ENCODE measurements at places on chromosomes 3 and 15. TPM values are rescaled to one million over a fixed set of nuclear protein-coding genes. Genes with fewer than 3 reads are reported as not detected.
A peak's percentile ranks its signal among the peaks of the same experiment; 100 is the strongest.

- no peak overlapping the region for H3K27ac ChIP-seq
- no peak for DNase-seq
- peaks cover 26% of the 10 kb centered on the region for H3K36me3 ChIP-seq
- no peak overlapping the region for H3K4me3 ChIP-seq
- H3K27me3 ChIP-seq, result no peaks in the 10 kb centered on the region
Measured at GRCh38 chr3:124850633-124851032, 36.5 kb downstream of the ITGB5 start.

DNA sequence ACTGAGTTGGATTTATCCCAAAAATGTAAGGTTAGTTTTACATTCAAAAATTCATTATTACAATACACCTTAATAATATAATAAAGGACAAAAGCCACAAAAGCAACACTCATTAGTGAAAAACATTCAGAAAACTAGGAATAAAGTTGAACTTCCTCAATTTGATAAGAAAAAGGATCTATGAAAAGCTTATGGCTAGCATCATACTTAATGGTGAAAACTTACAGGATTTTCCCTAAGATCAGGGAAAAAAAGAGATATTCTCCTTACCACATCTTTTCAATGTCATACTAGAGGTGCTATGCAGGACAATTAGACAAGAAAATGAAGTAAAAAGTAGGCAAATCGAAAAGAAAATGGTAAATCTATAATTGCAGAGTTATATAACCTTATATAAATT, 279.9 kb downstream of the CGGBP1 start:
- no peaks in the 10 kb centered on the region for H3K4me1 ChIP-seq
- no peaks in the 10 kb centered on the region for H3K36me3 ChIP-seq
- DNase-seq, result no peak
- no peaks in the 10 kb centered on the region for H3K27me3 ChIP-seq
- H3K27ac ChIP-seq, result no peak overlapping the region

- no peak overlapping the region for H3K4me3 ChIP-seq
- H3K27me3 ChIP-seq, result no peaks in the 10 kb centered on the region
- H3K36me3 ChIP-seq, result no peaks in the 10 kb centered on the region
- H3K27ac ChIP-seq, result no peak overlapping the region
- no peak for DNase-seq
Measured at GRCh38 chr15:63407612-63408011, 26.0 kb upstream of the CA12 start.

GRCh38 chr3:141625506-141625905, 112.6 kb upstream of the RNF7 start:
- H3K27me3 ChIP-seq, result no peaks in the 10 kb centered on the region
- peaks cover 5% of the 10 kb centered on the region for H3K36me3 ChIP-seq
- no peaks in the 10 kb centered on the region for H3K4me1 ChIP-seq
- no peak overlapping the region for H3K4me3 ChIP-seq
- DNase-seq, result no peak

- DNase-seq, result peak; percentile 17
- H3K4me3 ChIP-seq, result no peak overlapping the region
- H3K27ac ChIP-seq, result no peak overlapping the region
- peaks cover 7% of the 10 kb centered on the region for H3K4me1 ChIP-seq
- no peaks in the 10 kb centered on the region for H3K27me3 ChIP-seq
- H3K36me3 ChIP-seq, result no peaks in the 10 kb centered on the region
Measured at GRCh38 chr15:80155001-80155377, 2.2 kb downstream of the FAH start.

DNA sequence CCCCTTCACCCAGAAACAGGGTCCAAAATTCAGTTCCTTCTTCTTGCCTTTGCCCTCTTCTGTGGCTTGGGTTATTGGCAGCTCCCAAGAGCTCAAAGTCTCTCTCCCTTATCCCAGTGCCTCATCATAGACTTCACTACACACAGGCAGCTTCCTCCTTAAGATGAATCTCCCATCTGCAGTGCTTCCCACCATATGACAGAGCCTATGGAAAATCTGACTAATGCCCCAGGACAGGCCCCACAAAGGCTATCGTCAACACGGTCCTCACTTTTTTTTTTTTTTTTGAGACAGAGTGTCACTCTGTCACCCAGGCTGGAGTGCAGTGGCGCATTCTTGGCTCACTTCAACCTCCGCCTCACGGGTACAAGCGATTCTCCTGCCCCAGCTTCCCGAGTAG, 194.1 kb downstream of the MEX3B start:
- no peaks in the 10 kb centered on the region for H3K4me1 ChIP-seq
- no peaks in the 10 kb centered on the region for H3K36me3 ChIP-seq
- no peaks in the 10 kb centered on the region for H3K27me3 ChIP-seq
- no peak overlapping the region for H3K4me3 ChIP-seq
- no peak for DNase-seq

DNA sequence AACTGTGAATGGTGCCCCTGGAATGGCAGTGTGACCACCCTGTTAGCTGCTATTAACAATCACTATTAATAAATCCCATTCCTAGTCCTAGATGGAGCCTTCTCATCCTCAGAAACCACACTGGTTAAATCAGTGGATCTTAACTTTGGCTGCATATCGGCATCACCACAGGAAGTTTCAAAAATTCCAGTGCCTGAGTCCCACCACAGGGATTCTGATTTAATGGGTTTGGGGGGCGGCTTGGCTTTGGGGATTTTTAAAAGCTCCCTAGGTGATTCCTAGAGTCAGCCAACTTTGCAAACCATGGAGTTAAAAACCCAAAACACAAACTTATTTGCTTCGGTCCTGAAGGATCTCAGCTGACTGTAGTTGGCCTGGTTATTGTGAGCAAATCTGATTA, 3.1 kb downstream of the FAM107A start:
- H3K4me1 ChIP-seq, result no peaks in the 10 kb centered on the region
- no peaks in the 10 kb centered on the region for H3K27me3 ChIP-seq
- no peaks in the 10 kb centered on the region for H3K36me3 ChIP-seq
- no peak overlapping the region for H3K27ac ChIP-seq

DNA sequence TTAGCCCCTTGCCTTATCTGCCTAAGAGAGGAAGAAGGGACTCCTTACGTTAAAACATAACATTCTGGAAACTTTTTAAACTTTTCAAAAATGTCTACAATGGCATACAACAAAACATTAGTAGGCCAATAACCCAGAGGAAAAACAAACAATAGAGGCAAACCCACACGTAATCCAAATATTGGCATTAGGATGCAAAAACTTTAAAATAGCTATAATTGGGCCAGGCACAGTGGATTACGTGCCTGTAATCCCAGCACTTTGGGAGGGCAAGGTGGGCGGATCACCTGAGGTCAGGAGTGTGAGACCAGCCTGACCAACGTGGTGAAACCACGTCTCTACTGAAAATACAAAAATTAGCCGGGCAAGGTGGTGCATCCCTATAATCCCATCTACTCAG, 134.9 kb downstream of the AQP9 start:
- H3K4me1 ChIP-seq, result peaks cover 3% of the 10 kb centered on the region
- no peak for DNase-seq
- no peak overlapping the region for H3K27ac ChIP-seq
- H3K4me3 ChIP-seq, result no peak overlapping the region

GRCh38 chr3:143429628-143430514, 310.3 kb downstream of the CHST2 start:
- no peaks in the 10 kb centered on the region for H3K36me3 ChIP-seq
- no peak overlapping the region for H3K27ac ChIP-seq
- no peaks in the 10 kb centered on the region for H3K27me3 ChIP-seq
- H3K4me1 ChIP-seq, result no peaks in the 10 kb centered on the region

DNA sequence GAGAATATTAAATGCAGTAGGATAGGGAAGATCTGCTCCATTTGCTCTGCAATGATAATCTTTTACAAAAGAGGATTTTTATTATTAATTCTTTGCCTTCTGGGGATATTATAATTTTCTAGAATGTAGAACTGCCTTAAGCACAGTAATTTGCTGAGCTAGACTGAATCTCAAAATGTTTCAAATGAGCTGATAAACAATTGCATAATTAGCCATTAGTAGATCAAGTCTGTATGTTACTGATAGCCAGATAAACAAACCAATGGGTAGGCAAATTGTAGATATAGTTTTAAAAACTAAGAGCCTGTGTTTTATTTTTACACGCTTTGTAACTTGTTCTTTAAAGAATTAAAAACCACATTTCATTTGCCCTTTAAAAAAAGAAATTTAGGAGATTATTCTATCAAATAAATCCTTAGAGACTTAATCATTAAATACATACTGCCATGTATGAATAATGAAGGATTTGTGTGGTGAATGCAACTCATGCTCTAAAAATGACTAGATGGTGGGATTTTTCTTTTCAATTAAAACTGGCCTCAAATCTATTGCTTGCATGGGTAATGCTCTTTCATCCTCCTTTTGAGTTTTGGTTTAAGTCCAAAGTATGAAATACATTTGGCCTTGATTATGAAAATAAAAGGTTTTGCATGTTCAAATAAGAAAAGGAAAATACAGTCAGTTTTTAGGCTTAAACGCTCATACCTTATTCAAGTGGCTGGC, 32.6 kb upstream of the NANOGP8 start:
- H3K4me3 ChIP-seq, result no peak overlapping the region
- H3K27me3 ChIP-seq, result no peaks in the 10 kb centered on the region
- no peak overlapping the region for H3K27ac ChIP-seq
- DNase-seq, result no peak
- H3K4me1 ChIP-seq, result no peaks in the 10 kb centered on the region
- H3K36me3 ChIP-seq, result no peaks in the 10 kb centered on the region

GRCh38 chr15:63509955-63510940, 5.9 kb downstream of the USP3 start:
- peaks cover 15% of the 10 kb centered on the region for H3K4me1 ChIP-seq
- H3K27me3 ChIP-seq, result no peaks in the 10 kb centered on the region
- H3K27ac ChIP-seq, result no peak overlapping the region
- DNase-seq, result no peak
- H3K36me3 ChIP-seq, result no peaks in the 10 kb centered on the region

Gene GOLGA6L9
- 2.2 TPM for polyA plus RNA-seq

Measured in small intestine (tissue), 16 donors.